Type B pancreatic cell (in vitro differentiated cells): ENCODE measurements at places on chromosomes 13 and 19. TPM values are rescaled to one million over a fixed set of nuclear protein-coding genes. Genes with fewer than 3 reads are reported as not detected.

DNA sequence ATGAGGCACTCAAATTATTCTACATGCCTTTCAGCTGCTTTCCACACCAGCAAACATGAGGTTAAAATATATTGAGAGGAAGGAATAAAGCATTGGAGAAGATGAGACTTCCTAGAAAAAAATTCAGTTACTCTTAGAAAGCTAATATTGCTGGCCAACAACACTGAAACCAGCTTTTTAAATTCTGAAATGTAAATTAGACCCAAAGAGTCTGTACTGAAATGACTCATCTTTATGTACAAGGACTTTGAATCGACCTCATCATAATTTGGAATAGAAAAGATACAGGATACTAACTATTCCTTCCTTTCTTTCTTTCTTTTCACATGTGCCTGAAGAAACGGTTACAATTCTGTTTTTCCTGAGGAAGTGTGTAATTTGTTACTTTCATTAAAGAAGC is 6.5 kb upstream of the HSPH1 start:
- DNase-seq: no peak

GRCh38 chr19:2054763-2055162 is 3.7 kb upstream of the MKNK2 start:
- no peak for DNase-seq

GRCh38 chr13:97241761-97242160 is 19.6 kb downstream of the MBNL2 start:
- no peak for DNase-seq

DNA sequence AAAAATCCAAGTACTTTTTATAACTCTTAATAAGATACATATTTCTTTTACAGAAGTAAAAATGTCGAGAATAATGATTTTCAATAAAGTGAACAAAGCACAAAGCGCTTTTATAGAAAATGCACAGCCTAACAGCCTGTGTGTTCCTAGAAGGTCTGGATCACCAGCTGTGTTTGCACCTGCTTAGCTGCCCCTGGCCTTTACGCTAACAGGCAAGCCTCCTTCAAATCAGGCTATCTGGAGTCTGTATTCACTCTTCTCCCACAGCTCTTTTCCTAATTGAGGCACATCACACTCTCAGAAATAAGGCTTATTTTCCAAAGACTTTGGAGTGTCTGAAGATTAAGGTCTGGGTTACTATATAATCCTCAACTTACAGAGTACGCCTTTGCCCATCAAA is 183.1 kb downstream of the LHFPL6 start:
- no peak for DNase-seq

GRCh38 chr13:81487151-81487550 is 1146.2 kb upstream of the SPRY2 start:
- DNase-seq: no peak

- DNase-seq: no peak
Measured at GRCh38 chr19:47002853-47003610, 16.6 kb upstream of the NPAS1 start.

Gene DIRAS1
- 5.9 and 10.4 TPM in 2 replicates for total RNA-seq

GRCh38 chr13:78603240-78603957 is at the start of gene POU4F1:
Gene POU4F1 (minus strand): TSS chr13:78603552. CDS start chr13:78603326, 226 bp downstream.
- DNase-seq: no peak

Gene SYNGR4
- not detected in 2 replicates for total RNA-seq

- no peak for DNase-seq
Measured at GRCh38 chr19:35142606-35143230, 337 bp upstream of the FXYD7 start.

DNA sequence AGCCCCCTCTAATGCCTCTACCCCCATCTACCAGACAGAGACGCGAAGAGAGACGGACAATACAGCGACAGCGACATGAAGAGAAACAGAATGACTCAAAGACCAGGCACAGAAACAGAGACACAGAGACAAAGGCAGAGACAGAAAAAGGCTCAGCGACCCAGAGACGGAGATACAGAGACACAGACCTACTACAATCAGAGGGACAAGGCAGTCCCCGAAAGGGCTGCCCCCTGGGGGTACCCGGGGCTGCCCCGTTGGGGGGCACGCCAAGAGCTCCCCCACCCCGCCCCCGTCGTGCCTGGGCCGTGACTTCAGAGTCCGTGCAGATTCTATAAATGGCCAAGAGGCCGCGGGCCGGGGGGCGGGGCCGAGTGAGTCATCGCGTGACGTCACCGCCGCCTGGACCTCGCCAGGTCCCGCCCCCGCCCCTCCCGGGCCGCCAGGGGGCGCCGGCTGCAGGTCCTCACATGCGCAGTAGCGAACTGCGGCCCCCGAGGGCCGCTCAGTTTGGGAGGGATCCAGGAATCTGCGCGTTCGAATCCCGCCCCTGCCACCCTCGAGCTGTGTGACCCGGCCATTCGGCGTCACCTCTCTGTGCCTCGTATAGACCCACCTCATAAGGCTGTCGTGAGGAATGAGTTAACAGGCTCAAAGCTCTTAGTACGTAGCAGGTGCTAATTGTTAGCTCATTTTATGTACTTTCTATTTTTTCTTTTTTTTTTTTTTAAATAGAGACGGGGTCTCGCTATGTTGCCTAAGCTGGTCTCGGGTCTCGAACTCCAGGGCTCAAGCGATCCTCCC is 2.7 kb upstream of the CNN1 start:
- DNase-seq: peak; percentile 93

Gene ENOX1
- total RNA-seq: 2.0 and 7.5 TPM in 2 replicates

- no peak for DNase-seq
Measured at GRCh38 chr13:36884235-36884634, 35.8 kb downstream of the SMAD9 start.

DNA sequence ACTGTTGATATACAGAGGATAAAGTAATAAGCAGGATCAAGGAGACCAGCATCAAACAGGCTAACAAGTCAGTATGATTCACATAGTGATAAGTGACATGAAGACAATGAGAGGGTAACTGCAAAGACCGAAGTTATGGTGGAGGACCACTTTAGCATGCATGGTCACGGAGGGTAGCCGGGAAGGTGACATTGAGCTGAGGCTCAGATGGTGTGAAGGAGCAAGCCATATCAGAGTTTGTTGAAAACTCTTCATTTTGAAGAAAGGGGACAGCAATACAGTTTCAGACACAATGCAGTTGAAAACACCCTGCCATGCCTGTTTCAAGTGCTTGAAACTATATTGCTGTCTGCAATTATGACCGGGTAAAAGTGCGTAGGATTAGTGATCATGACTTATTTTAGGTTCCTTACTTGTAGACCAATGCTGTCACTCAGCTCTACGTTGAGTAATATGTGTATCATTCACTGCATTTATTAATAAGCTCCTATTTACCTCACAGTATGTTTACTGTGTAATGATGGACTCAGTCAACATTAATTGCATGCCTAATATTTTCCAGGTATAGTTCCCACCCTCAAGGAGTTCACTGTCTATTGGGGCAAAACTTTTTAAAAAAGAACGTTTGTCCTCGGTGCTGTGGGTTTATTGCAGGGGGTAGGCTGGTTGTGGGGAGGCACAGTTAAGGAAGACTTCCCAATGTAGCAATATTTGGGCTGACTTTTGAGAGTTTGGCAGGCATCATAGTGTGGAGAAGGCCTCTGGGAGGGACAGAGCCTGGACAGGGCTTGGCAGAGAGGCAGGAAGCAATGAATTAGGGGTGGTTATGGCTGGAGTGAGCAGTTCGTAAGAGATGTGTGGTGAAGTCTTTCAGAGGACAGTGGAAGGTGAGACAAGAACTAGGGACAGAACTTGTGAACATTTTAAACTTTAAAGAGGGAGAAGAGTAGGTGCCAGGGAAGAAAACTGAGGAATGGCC is 3.2 kb downstream of the UBAC2 start:
- no peak for DNase-seq

- peak; percentile 59 for DNase-seq
Measured at GRCh38 chr13:111328574-111329410, 8.3 kb downstream of the TEX29 start.

DNA sequence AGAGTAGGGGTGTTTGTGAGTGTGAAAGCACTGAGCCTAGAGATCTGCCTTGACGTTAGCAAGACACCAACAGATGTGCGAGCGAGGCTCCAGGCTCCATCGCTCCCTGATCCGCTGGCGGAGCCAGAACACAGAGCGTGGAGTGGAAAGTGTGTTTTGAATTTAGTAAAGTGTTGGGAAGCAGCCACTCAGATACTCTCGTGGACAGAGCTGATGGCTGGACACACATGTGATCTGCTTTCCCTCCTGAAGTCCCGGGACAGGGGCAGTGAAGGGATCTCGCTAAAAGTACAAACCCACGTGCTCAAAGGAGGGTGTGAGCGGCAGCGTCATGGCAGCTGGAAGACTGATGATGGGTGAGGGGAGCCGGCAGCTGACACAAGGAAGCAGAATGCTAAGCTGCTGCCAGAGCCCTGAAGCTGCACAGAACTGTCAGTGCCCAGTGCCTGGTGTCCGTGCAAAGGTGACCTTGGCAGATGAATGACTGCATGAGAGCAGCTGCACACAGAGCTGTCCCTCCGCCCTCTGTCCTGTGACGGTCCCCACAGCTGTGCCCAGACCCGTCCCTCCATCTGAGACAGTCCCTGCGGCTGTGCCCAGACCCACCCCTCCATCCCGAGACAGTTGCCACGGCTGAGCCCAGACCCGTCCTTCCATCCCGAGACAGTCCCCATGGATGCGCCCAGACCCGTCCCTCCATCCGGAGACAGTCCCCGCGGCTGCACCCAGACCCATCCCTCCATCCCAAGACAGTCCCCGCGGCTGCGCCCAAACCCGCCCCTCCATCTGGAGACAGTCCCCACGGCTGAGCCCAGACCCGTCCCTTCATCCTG is 29.6 kb upstream of the TMEM255B start:
- DNase-seq: no peak

Gene FXYD5
- 24.2 and 92.8 TPM in 2 replicates for total RNA-seq

GRCh38 chr13:40181203-40181845 is 485.1 kb downstream of the FOXO1 start:
- no peak for DNase-seq

DNA sequence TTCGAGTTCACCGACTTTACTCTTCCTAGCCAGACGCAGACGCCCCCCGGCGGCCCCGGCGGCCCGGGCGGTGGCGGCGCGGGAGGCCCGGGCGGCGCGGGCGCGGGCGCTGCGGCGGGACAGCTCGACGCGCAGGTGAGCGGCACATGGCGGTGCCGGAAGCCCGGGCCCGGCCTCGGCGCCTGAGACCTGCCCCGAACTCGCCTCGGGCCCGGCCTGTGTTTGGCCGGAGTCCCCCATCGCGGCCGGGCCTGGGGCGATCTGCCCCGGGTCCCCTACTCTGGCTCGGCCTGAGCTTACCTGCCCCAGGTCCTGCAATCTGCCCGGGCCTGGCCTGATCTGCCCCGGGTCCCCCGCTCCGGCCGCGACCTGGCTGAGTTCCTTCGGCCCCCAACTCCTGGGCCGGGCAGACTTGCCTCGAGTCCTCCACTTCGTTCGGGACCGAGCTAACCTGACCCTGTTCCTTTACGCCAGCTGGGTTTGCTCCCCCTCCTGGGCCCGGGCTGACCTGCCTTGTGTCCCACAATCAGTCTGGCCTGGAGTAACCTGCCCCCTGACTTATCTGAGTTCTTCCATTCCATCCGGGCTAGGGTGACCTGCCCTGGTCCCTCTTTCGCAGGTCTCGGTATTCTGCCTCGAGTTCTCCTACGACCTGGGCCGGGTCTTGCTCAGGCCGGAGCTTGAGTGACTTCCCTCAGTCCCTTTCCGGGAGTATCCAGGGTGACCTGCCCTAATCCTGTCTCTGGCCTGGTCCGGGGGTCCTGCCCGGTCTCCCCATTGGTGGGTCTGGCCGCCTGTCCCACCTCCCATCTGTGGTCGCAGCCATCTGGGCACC is 764 bp downstream of the UPF1 start:
- peak; percentile 68 for DNase-seq

Gene STOML3
- 0.56 TPM in 1 of 2 replicates, not detected in the other for total RNA-seq

DNA sequence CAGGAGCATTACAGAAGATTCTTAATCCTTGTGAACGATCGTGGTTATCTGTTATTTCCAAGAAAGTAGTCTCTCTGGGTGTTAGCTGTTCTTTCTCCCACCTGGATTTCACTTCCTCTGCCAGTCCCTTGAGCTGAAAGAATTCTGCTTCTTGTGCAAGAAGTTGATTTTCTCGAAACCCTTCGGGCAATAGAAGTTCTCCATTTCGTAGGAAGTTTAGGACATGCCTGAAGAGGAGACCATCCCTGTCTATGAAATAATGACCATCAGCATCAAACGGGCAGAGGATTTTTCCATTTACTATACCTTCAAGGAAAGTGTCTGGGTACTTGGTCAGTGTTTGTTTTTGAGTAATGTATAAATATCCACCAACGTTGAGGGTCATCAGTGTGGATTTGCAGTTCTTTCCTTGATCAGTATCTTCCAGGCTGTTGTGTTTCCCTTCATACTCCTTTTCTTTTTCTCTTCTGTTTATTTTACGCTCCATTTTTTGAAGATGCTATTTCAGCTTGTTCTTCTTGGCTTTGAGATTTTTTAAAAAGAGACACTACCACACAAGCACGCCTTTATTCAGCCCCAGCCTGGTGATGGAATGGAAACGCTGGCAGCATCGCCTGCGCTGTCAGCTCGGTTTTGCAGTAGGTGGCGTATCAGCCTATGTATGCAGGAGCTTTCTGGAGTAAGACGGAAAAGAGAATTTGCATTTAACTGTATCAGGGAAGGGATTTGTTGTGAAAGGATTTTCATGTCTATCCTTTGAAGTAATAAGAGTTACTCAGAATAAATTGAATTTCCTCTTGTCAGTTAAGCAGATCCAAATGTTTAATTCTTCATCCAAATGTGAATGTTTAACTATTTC is 6.5 kb downstream of the KCTD4 start:
- DNase-seq: no peak

GRCh38 chr13:34847766-34848165 is 94.3 kb upstream of the NBEA start:
- DNase-seq: no peak

Gene CEACAM1
- total RNA-seq: 19.1 and 28.8 TPM in 2 replicates

DNA sequence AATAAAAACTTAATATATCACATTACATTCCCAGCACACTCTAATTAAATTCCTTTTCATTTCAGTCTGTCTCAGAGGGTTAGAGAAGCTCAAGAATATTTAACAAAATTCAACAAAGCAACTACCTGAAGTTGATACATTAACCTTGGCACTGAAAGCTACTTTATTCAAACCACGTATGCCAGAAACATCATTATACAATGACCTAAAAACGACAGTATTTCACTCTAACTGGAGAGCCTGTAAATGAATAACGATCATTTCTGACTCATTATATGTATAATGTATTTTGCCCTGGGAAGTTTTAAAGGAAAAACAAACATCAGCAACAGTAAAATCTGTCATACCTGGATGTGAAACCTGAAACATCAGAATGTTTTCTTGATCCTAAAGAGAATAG is 270.1 kb downstream of the SLITRK5 start:
- DNase-seq: no peak

DNA sequence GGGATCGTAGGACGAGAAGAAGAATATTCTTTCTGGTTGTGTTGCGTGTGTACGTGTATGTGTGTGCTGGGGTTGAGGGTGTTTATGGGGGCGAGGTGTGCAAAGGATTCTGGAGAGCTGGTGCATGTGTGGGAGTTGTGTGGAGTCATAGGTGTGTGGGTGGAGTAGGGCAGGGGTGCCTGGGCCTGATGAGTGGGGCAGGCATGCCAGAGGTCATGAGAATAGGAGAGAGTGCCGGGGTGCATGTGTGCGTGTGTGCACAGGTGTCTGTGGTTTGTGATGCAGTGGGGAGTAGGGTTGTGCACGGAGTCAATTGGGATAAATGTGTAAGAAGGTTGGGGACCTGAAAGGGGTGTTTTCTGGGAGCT is 649 bp downstream of the TMEM91 start:
- DNase-seq: no peak

Gene C19orf38
- total RNA-seq: 0.45 and 1.1 TPM in 2 replicates
